ENCODE measurements at places on chromosomes 11 and 22.

GRCh38 chr11:1644601-1645356 lies 15.2 kb downstream of the KRTAP5-5 start:
- no peak for DNase-seq

- DNase-seq: no peak
These were observed 3.0 kb upstream of the MRGPRD start for GRCh38 chr11:68983801-68984200.

DNA sequence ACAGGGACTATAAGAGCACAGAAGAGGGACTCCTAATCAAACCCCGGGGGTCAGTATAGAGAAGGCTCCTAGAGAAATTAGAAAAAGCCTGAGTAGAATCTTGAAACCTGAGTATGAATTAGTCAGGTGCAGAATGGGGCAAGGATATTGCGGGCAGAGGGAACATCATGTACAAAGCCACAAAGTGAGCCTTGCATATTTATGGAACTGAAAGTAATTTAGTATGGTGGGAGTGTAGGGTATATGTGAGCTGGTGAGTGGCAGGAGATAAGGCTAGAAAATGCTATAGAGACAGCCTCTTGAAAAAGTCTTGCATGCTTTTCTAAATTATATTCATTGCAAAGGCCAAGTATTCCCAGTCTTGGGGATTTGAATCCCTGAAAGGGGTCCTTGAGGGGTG lies 93.7 kb downstream of the STIM1 start:
- DNase-seq: no peak

- DNase-seq: no peak
These were observed 27.7 kb upstream of the OPCML start for GRCh38 chr11:133559833-133560471.

DNA sequence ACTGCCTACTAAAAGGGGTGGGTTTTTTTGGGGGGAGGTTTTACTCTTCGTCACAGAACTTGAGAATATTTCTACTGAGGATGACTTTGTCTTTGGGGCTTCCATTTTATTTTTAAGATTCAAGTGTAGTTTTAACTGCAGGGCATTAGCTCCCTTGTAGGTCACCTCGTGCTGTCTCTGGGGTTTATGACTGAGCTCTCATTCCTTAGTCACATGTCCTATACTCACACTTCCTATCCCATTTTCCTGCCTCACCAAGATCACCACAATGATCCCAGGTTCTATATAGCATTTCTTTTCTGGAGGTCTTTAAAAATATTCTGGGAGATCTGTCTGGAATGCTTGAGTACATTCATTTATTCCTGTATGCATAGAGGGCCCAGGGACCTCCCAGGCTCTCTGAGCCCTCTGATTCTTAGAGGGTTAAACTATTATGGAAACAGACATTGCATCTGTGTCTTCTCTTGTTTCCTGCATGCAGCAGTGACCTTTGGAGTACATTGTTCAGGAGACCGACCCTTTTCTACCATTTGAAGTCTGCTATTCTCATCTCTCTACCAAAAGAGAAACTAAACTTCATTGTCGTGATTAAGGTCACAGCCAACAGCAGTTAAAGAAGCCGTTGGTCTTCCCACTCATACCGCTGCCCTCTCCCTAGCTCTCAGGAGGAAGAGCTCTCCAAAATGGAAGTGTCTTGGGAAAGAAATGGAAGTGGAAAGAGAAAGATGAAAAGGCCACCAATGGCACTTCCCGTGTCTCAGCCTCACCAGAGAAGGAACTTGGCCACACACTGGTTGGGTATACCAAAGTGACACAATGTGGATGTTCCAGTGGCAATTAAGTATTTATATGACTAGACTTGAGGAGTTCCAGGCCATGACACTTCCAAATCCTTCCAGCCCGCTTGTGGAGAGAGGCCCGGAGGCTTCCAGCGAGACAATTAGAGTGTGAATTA lies 77.5 kb downstream of the ZBTB16 start:
- no peak for DNase-seq

- no peak for DNase-seq
These were observed 20.6 kb upstream of the PRDM10 start for GRCh38 chr11:130023204-130023603.

GRCh38 chr11:87724358-87724757 lies 450.9 kb downstream of the RAB38 start:
- DNase-seq: no peak

GRCh38 chr11:2774173-2775082 lies 74.6 kb upstream of the KCNQ1OT1 start:
- no peak for DNase-seq

DNA sequence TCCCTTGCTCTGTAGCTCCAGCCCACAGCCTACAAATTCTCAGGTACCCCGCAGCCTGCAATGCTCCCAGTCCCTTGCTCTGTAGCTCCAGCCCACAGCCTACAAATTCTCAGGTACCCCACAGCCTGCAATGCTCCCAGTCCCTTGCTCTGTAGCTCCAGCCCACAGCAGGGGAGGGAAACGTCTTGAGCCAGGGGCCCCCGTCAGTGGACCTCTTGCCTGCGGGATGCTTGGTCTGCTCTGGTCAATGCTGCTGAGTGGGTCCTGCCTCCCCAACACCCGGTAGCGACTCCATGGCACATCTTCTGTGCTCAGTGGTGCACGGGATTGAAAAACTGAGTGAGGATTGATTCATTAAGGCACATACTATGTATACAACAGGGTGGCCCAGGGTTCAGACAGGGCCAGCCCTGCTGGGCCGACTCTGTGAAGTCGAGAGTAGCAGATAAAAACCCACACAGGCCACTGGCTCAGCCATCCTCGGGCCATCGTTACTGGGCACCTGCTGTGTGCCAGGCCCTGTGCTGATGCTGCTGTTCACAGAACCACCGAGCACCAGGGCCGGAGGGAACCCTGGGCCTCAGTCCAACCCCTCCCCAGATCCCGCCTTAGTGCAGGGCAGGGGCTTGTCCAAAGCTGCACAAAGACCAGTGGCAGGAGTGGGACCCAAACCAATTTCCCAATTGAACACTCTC lies 69.7 kb downstream of the MYO7A start:
- no peak for DNase-seq

DNA sequence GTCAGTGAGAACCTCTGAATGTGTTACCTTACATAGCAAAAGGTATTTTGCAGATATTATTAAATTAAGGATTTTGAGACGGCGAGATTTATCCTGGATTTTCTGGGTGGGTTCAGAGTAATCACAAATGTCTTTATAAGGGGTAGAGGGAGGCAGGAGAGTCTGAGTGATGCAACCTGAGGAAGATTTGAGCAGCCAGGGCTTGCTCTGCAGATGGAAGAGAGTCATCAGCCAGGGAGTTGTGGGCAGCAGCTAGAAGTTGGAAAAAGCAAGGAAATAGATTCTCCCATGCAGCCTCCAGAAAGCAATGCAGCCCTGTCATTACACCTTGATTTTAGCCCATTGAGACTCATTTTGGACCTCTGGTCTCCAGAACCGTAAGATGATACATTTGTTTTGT lies 4.1 kb upstream of the WDR74 start:
- DNase-seq: no peak

DNA sequence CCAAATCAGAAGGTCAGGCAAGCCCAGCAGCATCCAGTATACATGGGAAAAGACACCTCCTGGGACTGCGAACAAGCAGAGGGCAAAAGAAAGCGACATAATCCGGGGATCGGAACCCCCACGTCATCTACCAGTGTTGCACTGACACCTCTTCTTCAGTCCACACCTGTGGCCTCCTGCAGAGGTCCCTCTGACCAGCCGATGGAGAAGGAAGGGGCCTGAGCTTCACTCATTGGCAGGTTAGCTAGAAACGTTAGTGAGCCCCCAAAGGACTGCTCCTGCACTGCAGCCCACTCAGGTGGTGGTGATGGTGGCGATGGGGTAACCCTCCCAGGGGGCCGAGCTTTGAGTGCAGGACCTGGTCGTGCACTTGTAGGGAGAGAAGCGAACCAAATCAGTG lies 22.1 kb downstream of the ASCL2 start:
- no peak for DNase-seq

- no peak for DNase-seq
These were observed 24.7 kb upstream of the NAP1L4 start for GRCh38 chr11:3016861-3017260.

GRCh38 chr11:77198440-77198849 lies 70.4 kb downstream of the MYO7A start:
- no peak for DNase-seq

GRCh38 chr11:130606781-130607511 lies 158.5 kb downstream of the ADAMTS15 start:
- DNase-seq: no peak

DNA sequence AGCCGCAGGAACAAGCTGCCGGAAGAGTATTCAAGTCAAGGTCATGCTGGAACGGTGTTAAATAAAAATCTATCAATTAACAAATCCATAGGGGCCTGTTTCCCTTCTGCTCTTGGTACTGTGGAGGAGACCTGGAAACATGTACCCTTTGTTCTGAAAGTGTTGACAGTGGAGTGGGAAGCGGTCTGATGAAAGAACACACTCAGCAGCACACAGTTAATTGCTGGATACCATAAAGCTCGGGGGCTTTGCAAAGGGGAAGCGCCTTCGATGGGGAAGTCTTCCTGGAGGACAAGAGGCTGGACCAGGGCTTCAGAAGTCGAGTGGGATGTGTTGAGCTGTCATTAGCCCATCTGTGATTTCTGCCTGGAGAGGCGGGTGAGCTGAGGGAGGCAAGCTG lies 112.5 kb upstream of the CLPB start:
- no peak for DNase-seq

DNA sequence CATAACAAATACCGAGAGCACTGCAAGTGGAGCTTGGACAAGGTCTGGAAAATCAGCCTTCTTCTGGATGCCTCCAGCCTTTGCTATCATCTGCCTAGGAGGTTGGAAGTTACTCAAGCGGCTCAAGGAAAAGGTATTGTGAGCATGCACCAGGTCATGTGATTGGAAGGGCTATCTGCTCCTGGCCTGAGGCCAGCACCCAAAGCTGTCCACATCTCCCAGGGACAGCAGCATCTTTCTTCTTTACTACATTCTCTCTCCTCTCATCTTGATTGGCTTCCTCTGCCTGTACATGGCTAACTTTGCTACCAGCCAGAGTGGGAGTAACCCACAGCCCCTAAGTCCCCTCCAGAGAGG lies 44.2 kb upstream of the AMPD3 start:
- DNase-seq: no peak

DNA sequence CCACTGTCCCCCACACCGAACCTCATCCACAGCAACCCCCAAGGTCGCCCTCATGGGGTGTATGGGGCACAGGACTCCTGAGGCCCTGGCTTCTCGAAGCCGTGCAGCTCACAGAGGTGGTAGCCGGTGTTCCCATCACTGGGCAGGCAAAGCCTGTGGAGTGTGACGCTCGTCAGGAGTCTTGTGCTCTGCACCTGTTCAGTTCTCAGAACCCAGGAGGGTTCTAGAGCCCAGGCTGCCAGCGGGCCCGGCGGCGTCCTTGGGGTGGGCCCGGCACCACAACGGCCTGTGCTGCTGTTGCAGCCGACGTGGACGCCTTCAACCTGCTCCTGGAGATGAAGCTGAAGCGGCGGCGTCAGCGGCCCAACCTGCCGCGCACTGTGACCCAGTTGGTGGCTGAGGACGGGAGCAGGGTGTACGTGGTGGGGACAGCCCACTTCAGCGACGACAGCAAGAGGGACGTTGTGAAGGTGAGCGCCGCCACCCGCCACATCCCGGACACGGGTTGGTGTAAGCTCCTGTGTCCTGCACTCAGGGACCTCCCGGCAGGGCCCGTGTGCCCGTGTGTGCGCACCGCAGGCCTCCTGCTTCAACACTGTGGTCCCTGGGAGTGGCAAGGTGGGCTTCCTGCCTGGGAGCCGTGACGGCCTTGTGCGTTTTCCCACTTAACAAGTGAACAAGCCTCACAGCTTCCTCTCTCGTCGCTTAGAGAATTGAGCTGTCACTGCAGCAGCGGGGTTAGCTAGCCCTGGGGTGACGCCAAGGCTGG lies 6.6 kb upstream of the SELENOO start:
- no peak for DNase-seq

- no peak for DNase-seq
These were observed 176.6 kb upstream of the RAG2 start for GRCh38 chr11:36774603-36775002.

DNA sequence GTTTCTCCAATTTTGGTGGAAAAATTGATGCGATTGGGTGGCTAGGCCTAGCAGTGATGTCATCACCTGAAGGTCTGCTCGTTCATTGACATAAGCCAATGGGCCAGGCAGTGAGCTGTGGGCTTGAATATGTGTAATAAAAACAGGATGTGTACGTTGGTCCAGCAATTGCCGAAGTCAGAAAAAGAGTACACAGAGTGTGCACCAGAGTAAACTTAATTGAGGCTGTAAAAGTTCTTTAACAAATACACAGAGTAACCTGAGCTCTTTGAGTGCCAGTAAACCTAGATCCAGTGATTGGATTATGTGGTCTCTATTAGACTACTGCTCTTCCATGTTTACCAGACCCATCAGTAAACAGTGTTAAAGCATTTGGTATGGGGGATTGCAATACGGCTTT lies 13.0 kb upstream of the GLYATL1 start:
- no peak for DNase-seq

DNA sequence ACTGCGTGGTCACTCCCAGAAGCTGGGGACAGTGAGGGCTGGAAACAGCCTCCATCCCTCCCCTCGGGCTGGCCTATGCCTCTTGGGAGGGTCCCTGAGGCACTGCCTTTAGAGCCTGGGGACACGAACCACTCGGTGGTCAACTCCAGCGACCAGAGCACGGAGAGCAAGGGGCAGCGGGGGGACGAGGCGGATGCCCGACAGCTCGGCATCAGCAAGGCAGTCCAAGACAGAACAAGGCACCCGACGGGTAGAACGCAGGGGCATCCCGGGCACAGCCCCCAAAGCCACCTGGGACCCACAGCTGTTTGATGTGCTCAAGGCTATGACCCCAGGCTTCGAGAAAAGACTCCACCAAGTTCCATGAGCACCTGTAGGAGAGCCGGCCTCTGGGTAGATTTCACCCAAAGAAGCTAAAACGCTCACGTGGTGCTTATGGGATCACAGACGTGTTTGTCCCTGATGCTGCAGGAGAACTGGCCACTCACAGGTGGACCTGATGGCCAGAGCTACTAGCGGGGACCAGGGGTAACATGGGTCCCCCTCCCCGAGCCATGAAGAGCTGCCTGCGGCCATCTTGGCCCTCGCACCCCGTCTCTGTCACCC lies 510 bp upstream of the LSP1 start:
- no peak for DNase-seq

DNA sequence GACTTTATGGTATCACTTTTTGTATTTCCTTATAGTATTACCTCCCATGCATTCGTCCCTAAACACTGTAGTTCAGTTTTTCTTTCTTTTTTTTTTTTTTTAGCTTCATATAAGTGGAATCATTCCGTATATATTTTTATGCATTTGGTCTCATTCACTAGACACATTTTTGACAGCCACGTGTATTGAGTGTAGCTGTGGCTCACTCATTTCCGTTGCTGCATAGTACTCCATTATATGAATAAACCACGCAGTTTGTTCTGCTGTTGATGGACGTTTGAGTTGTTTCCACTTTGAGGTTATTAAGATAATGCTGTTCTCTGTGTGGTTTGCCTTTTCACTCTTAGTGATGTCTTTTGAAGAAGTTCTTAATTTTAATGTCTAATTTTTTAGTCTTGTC lies 8.4 kb downstream of the APLP2 start:
- DNase-seq: no peak
